Neural crest cell (in vitro differentiated cells): ENCODE measurements at places on chromosomes 6 and 20. TPM values are rescaled to one million over a fixed set of nuclear protein-coding genes. Genes with fewer than 3 reads are reported as not detected.

DNA sequence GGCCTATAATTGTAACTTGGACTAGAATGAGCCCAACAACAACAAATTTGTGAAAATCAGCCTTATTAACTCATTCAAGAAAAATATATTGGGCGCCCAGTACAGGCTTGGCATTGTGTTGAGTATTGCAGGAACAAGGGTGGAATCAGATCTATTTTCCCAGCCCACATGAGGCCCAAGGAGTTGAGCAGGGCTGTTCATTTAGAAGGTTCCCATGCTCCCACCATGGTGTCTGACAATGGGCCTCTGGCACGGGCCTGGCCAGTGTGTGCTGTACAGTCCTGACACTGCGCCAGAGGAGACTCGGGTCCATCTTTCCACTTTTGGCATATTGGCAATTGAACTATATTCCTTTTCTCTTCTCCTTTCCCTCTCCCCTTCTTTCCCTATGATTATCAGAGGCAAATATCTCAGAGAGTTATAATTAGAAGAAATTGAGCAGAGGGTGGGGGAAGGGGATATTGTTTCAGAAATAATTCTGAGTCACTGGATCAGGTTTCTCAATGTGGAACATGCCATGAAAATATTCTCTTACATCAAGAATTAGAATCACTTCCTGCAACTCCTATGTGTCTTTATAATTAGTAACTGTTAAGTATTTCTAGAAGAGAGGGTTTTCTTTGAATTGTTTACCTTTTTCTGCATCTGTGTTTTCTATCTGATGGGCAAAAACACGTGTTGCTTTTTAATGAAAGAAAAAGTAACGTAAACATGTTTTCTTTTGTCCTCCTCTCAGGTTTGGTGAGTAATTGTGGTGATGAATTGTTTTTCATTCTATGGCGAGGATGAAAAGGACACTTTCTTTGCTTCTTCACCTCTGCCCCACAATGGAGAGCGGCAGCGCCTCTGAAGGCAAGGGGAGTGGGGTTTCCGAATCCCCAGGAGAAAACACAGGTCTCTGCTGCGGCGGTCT is 209.4 kb downstream of the FOXA2 start:
- H3K4me1 ChIP-seq: peaks cover 7% of the 10 kb centered on the region

DNA sequence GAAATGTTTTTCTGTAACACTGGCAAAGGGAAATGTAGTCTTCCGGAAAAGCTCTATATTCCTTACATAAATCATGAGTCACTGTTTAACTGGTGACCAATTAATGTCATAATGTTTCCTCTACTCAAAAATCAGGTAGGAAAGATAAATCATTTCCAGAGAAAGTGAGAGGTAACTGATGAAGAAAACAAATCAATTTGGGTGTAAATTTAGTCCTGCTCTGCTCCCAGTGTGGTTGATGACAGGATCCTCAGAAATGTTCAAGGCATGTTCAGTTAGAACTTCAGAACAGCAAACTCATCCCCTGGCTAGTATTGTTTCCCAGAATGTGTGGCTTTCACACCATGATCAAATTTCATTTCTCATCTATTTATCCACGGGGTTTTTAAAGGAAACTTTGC is 38.8 kb upstream of the SPACA1 start:
- H3K27me3 ChIP-seq: peaks cover 4% of the 10 kb centered on the region
- no peaks in the 10 kb centered on the region for H3K36me3 ChIP-seq
- no peak for DNase-seq
- no peak overlapping the region for H3K4me3 ChIP-seq

DNA sequence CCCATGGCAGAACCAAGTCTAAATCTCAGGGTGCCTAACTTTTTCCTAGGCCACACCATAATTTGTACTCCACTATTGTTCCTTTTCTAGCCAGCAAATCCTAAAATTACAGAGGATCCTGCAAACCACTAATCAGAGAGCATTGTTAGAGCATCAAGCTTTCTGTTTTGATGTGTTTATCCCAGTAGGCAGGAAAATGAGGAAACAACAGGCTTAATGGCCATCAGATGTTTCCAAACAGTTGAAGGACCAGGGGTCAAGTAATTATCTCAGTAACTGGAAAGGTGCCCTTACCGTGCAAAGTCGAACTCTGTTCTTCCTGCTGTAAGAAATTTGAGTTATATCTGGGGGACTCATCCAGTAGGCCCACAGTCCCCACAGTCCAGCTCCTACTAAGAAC is 58.7 kb downstream of the RALY start:
- no peak for DNase-seq
- H3K27ac ChIP-seq: no peak overlapping the region

- H3K4me1 ChIP-seq: peaks cover 11% of the 10 kb centered on the region
- DNase-seq: no peak
- peaks cover 66% of the 10 kb centered on the region for H3K27me3 ChIP-seq
- no peak overlapping the region for H3K4me3 ChIP-seq
- no peak overlapping the region for H3K27ac ChIP-seq
These were observed 5.2 kb downstream of the EBF4 start for GRCh38 chr20:2697768-2698167.

- peaks cover 36% of the 10 kb centered on the region for H3K27me3 ChIP-seq
- H3K4me3 ChIP-seq: no peak overlapping the region
- no peak for DNase-seq
- no peaks in the 10 kb centered on the region for H3K36me3 ChIP-seq
- peaks cover 6% of the 10 kb centered on the region for H3K4me1 ChIP-seq
These were observed 133.7 kb upstream of the RIN2 start for GRCh38 chr20:19624221-19624965.

DNA sequence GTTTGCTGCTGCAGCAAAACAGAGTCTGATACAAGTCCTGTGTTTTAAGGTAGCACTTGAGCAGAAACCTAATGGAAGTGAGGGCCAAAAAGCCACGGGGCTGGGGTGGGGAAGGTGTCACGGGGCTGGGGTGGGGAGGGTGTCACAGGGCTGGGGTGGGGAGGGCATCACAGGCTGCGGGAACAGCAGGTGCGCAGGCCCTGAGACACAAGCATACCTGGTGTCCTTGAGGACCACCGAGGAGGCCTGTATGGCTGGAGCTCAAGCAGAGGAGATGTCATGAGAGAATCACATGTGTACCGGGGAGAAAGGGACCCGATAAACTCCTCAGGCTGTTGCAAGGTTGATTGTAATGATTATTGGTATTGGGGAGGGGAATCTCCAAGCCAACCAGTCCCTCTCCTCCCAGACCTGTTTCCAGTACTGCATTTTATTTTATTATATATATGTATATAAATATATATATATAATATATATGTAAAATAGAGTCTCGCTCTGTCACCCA is 13.6 kb upstream of the SPO11 start:
- no peaks in the 10 kb centered on the region for H3K4me1 ChIP-seq
- no peaks in the 10 kb centered on the region for H3K36me3 ChIP-seq
- no peak for DNase-seq
- H3K27ac ChIP-seq: no peak overlapping the region
- H3K27me3 ChIP-seq: peaks cover 3% of the 10 kb centered on the region

GRCh38 chr6:48071833-48072232 is 39.2 kb downstream of the PTCHD4 start:
- H3K36me3 ChIP-seq: no peaks in the 10 kb centered on the region
- no peak overlapping the region for H3K27ac ChIP-seq
- H3K4me3 ChIP-seq: no peak overlapping the region

- no peaks in the 10 kb centered on the region for H3K36me3 ChIP-seq
- H3K27ac ChIP-seq: no peak overlapping the region
- H3K4me1 ChIP-seq: peaks cover 28% of the 10 kb centered on the region
- no peak for DNase-seq
- H3K27me3 ChIP-seq: no peaks in the 10 kb centered on the region
- no peak overlapping the region for H3K4me3 ChIP-seq
These were observed 172.2 kb downstream of the PLCB1 start for GRCh38 chr20:8304124-8304816.

- no peaks in the 10 kb centered on the region for H3K27me3 ChIP-seq
- H3K4me3 ChIP-seq: no peak overlapping the region
- H3K36me3 ChIP-seq: no peaks in the 10 kb centered on the region
- H3K4me1 ChIP-seq: no peaks in the 10 kb centered on the region
- DNase-seq: no peak
These were observed 1233.0 kb upstream of the EYS start for GRCh38 chr6:66940003-66940402.

DNA sequence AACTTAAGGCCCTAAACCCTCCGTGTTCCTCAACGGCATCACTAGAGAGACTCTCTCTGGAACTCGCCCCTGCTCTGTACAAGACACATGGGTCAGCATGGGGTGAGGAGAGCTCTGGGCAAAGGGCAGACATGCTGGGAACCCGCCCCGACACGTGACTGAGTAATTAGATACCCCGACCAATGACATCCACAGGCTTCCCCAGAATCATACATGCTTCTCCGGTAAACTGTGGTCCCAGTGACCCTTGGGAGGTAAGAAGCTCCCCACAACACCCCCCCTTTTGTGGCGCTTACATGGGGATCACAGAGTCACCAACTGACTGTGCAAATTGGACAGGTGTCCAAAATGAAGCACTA is 31.7 kb upstream of the RPS6KA2 start:
- H3K36me3 ChIP-seq: no peaks in the 10 kb centered on the region
- H3K27me3 ChIP-seq: peaks cover 2% of the 10 kb centered on the region
- H3K27ac ChIP-seq: no peak overlapping the region
- H3K4me1 ChIP-seq: peaks cover 8% of the 10 kb centered on the region
- DNase-seq: no peak
- H3K4me3 ChIP-seq: no peak overlapping the region

DNA sequence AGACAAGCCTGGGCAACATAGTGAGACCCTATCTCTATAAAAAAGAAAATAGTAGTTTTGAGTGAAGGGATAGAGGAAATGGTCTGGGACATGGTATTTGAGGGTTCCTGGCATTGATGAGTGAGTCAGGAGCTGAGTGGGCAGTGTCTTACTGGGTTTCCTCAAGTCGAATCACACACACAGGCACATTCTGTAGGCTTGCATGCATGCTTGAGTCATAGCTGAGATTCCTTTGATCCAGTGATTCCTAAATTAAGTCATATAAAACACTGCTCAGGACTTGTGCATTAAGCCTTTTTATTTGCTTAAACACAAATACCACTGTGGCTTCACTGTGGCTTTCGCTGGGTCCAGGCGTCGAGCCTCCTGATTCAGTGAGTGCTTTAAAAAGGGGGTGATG is 71.8 kb upstream of the TMEM181 start:
- no peak overlapping the region for H3K4me3 ChIP-seq
- H3K36me3 ChIP-seq: peaks cover 11% of the 10 kb centered on the region
- no peaks in the 10 kb centered on the region for H3K4me1 ChIP-seq

GRCh38 chr20:24275946-24276705 is 193.3 kb upstream of the SYNDIG1 start:
- no peak for DNase-seq
- peaks cover 14% of the 10 kb centered on the region for H3K27me3 ChIP-seq
- no peak overlapping the region for H3K27ac ChIP-seq
- no peak overlapping the region for H3K4me3 ChIP-seq

DNA sequence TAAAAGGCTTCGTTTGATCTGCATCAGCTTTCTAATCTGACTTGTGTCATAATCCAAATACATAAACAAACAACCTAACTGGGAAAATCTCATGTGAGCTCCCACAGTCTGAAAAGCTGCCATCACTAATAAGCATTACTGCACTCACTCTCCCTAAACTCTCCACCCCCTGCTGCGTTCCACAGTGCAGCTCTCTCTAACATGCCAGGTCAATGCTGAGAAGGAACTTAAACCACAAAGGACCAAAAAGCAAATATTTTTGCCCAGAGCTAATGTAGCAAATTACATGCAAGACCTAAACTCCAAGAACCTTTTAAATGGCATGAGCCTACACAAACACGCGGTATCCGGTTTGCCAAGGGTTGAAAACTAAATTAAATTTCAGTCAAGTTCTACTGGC is 542.3 kb upstream of the JARID2 start:
- no peak for DNase-seq
- peaks cover 6% of the 10 kb centered on the region for H3K4me1 ChIP-seq
- no peaks in the 10 kb centered on the region for H3K36me3 ChIP-seq
- no peak overlapping the region for H3K27ac ChIP-seq
- peaks cover 5% of the 10 kb centered on the region for H3K27me3 ChIP-seq

- DNase-seq: no peak
- H3K27ac ChIP-seq: no peak overlapping the region
- no peaks in the 10 kb centered on the region for H3K36me3 ChIP-seq
- H3K4me1 ChIP-seq: peaks cover 31% of the 10 kb centered on the region
These were observed 37.4 kb upstream of the KCNG1 start for GRCh38 chr20:51060301-51060700.

DNA sequence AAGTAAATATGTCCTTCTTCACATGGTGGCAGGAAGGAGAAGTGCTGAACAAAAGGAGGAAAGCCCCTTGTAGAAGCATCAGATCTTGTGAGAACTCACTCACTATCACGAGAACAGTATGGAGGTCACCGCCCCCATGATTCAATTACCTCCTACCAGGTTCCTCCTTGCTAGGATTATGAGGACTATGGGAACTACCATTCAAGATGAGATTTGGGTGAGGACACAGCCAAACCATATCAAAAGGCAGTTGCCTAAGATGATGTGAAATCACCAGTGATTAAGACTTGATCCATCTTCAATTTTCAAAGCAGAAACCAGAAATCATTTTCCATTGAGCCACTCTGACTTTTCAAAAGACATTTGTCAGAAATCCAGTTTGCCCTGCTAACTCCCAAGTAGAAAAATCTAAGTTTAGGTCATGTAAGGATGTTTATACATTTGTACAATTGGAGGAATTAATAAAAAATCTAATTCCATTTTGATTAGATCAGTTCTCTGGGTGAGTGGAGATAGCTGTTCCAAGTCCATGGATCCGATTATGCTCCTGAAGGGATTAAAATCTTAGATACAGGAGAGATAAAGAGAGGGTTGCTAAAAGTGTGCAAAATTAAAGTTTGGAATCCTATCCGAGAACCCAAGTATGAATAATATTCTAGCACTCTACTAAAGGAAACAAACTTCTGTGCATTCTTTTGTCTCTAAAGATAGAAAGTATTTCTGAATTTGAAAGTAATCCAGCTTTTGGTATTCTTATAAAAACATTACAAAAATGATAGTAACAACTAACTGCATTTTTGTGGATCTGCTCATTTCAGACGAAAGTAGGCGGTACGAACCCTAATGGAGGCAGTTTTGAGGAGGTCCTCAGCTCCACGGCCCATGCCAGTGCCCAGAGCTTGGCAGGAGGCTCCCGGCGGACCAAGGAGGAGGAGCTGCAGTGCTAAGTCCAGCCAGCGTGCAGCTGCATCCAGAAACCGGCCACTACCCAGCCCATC is 39.5 kb downstream of the HDDC2 start:
- DNase-seq: no peak
- no peaks in the 10 kb centered on the region for H3K27me3 ChIP-seq
- no peaks in the 10 kb centered on the region for H3K4me1 ChIP-seq
- no peaks in the 10 kb centered on the region for H3K36me3 ChIP-seq

DNA sequence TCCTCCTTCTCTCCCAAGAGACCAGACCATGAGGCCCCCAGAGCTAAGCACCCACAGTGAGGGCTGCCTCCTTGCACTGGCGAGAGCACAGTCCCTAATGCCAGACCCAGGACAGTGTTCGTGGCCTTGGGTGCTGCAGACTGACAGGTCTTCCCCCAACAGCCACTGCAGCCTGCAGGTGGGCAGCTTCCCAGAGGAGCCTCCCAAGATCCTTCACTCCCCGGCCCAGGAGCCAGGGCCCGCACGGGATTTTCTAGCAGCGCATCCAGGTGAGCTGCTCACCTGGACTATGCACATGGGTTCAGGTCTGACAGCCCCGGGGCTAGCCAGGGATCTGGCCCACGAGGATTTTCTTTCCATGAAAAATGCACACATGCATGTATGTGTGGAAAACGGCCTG is 41.7 kb downstream of the SUMO4 start:
- H3K36me3 ChIP-seq: no peaks in the 10 kb centered on the region
- H3K27ac ChIP-seq: no peak overlapping the region
- peaks cover 6% of the 10 kb centered on the region for H3K4me1 ChIP-seq

Gene POFUT1
- total RNA-seq: 47.5 and 51.4 TPM in 2 replicates

Gene HSPA12B
- total RNA-seq: 1.1 and 1.3 TPM in 2 replicates

Gene TRIM15
- not detected in 2 replicates for total RNA-seq

Gene BTNL2
- not detected in 2 replicates for total RNA-seq

Gene ATP9A
- total RNA-seq: 38.9 and 39.0 TPM in 2 replicates

Gene GTF3C6
- 134 and 147 TPM in 2 replicates for total RNA-seq

Gene IGF2R
- 97.3 and 103 TPM in 2 replicates for total RNA-seq
